ENCODE measurements at places on chromosomes 16 and 17. TPM values are rescaled to one million over a fixed set of nuclear protein-coding genes. Genes with fewer than 3 reads are reported as not detected.

The CCDC154 gene
- polyA plus RNA-seq = not detected

The DDX19B gene
- polyA plus RNA-seq = 36.0 TPM

DNA sequence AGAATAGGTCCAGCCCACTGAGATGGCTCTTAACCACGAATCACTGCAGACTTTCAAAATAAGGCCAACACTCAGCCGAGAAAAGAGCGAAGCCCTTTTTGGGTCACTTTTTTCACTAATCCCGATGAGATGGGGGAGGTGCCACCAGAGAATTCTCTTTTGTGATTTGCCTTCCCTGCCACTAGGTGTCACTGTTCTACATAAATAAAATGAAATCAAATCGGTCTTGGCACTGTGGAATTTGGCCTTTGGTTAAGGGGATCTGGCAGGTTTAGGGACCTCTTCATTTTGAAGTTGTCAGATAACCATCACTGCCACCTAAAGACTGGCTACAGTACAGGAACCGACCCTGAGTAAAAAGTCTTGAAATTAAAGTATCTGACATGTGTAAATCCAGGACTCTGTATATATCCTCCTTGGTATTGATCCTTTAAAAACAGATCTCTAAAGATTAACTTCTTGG, 147.0 kb downstream of the HS3ST4 start:
- H3K27me3 ChIP-seq = no peaks in the 10 kb centered on the region
- no peak overlapping the region for H3K27ac ChIP-seq
- H3K4me1 ChIP-seq = no peaks in the 10 kb centered on the region
- no peak overlapping the region for H3K4me3 ChIP-seq

DNA sequence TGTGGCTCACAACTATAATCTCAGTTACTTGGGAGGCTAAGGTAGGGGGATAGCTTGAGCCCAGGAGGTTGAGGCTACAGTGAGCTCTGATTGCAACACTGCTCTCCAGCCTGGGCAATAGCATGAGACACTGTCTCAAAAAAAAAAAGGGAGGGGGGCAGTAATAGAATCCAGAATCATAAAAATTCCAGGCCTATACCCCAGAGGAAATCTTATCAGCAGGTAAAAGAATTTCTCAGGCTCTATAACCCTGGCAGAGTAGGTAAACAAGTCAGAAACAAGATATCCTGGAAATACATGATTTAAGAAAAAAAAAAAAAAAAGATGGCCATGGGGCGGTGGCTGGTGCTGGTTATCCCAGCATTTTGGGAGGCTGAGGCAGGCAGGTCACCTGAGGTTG, 12.9 kb downstream of the SPAG9 start:
- no peak overlapping the region for H3K4me3 ChIP-seq
- H3K27me3 ChIP-seq = no peaks in the 10 kb centered on the region
- DNase-seq = no peak
- H3K27ac ChIP-seq = no peak overlapping the region
- H3K4me1 ChIP-seq = peaks cover 8% of the 10 kb centered on the region
- 0 out of 2 replicates have a peak, but pooled peaks cover 1% of the 10 kb centered on the region for H3K36me3 ChIP-seq

DNA sequence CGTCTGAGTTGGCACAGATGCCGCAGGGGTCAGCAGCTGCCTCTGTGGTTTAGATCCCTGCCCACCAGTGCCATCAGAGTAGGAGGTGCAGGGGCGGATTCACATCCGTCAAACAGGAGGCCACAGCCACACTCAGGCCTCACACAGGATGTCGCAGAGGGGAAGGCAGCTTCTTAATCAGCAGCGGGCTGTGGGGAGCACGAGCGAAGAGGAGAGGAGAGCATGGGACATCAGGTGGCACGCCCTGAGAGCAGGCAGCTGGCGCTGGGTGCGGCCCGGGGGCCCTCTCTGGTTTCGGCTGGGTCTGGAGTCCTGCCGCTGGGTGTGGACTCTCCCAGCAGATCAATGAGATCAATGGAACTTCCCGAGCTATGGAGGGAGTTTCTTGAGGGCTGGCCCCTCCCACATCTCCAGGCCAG, 9.6 kb downstream of the LLGL2 start:
- H3K4me3 ChIP-seq = no peak overlapping the region
- DNase-seq = no peak
- H3K36me3 ChIP-seq = no peaks in the 10 kb centered on the region

DNA sequence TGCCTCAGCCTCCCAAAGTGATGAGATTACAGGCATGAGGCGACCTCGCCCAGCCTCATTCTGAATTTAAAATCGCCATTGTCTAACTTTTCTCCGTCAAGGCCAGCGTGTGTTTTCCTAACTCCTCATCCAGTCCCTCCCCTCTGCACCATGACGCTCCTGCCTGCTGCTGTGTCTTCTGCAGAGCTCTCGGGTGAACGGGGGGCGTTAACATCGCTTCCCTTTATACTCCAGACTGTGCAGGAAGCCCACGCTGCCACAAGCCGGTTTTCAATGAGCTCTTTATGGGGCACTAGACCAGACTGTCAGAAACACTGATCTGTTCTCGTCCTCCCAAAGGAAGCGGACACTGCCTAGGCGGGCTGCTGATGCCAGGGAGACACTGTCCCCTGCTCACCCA, 13.2 kb downstream of the AANAT start:
- DNase-seq = no peak
- H3K27me3 ChIP-seq = no peaks in the 10 kb centered on the region
- H3K4me3 ChIP-seq = no peak overlapping the region

DNA sequence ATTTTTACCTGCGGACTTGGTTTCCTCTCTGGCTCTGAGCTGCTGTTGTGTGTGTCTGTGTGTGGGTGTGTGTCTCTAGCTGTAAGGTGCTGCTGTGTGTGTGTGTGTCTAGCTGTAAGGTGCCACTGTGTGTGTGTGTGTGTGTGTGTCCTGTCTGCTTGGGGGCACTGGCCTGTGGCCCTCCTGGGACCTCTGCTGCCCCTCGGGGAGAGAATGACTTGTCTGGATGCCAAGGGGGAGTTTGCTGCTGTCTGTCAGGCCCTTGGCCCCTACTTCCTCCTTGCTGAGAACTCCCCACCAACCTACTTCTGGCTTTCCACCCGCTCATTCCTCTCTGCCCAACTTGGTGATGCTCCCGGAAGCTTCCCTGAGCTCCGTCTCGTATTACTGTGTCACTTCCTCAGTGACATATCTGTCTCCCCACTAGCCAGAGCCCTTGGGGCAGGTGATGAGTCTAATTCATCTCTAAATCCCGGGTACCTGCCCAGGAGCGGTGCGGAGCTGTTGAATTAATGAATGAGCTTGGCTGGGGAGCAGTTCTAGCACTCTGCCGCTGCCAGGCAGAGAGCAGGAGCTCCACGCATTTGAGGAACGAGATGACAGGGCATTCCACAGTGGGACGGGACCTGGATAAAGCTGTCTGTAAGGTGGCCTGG, 3.5 kb upstream of the LASP1NB start:
- DNase-seq = no peak
- H3K4me3 ChIP-seq = no peak overlapping the region
- H3K36me3 ChIP-seq = peaks cover 40% of the 10 kb centered on the region
- H3K27ac ChIP-seq = peak overlapping the region; percentile 4

- H3K27ac ChIP-seq = no peak overlapping the region
- H3K27me3 ChIP-seq = no peaks in the 10 kb centered on the region
- peaks cover 7% of the 10 kb centered on the region for H3K4me1 ChIP-seq
- H3K4me3 ChIP-seq = no peak overlapping the region
Measured at GRCh38 chr16:3127745-3128144, 7.1 kb upstream of the ZNF213 start.
